ENCODE measurements at places on chromosomes 3 and 15. TPM values are rescaled to one million over a fixed set of nuclear protein-coding genes. Genes with fewer than 3 reads are reported as not detected.

CPLX3 gene
- not detected for total RNA-seq

DNA sequence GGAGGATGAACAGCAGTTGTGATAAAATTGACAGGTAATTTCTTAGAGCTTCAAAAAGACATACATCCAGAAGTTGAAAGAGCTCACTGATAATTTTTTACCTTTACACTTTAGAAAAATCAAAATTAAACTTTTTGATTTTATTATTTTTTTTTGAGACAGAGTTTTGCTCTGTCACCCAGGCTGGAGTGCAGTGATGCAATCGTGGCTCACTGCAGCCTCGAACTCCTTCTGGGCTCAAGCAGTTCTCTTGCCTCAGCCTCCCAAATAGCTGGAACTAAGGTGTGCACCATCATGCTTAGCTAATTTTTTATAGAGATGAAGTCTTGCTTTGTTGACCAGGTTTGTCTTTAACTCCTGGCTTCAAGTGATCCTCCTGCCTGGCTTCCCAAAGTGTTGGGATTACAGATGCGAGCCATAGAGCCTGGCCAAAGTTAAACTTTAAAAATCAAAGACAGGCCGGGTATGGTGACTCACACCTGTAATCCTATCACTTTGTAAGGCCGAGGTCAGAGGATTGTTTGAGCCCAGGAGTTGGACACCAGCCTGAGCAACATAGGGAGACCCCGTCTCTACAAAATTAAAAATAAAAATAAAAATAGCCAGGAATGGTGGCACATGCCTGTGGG is 21.7 kb downstream of the PLA2G4F start:
- H3K4me3 ChIP-seq, result no peak overlapping the region
- H3K36me3 ChIP-seq, result no peaks in the 10 kb centered on the region
- H3K27me3 ChIP-seq, result no peaks in the 10 kb centered on the region
- H3K27ac ChIP-seq, result no peak overlapping the region

DNA sequence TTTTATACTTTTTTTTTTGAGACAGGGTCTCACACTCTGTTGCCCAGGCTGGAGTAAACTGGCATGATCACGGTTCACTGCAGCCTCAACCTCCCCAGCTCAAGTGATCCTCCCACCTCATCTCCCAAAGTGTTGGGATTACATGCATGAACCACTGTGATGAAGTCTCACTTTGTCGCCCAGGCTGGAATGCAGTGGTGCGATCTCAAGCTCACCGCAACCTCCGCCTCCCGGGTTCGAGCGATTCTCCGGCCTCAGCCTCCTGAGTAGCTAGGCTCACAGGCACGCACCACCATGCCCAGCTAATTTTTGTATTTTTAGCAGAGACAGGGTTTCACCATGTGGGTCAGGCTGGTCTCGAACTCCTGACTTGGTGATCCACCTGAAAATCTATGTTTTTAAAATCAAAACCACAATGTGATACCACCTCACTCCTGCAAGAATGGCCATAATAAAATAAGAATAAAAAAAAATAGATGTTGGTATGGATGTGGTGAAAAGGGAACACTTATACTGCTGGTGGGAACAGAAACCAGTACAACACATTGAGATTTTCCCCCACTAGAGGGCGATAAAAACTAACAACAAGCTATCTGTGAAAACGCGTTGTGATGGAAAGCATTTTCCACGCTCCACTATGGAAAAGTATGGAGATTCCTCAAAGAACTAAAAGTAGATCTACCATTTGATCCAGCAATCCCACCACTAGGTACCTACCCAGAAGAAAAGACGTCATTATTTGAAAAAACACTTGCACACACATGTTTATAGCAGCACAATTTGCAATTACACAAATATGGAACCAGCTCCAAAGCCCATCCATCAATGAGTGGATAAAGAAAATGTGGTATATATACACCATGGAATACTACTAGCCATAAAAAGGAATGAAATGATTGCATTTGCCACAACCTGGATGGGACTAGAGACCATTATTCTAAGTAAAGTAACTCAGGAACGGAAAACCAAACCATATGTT is 26.8 kb upstream of the OCA2 start:
- DNase-seq, result peak; percentile 74
- H3K4me1 ChIP-seq, result no peaks in the 10 kb centered on the region
- H3K27ac ChIP-seq, result no peak overlapping the region
- H3K27me3 ChIP-seq, result no peaks in the 10 kb centered on the region
- peaks cover 20% of the 10 kb centered on the region for H3K36me3 ChIP-seq

DNA sequence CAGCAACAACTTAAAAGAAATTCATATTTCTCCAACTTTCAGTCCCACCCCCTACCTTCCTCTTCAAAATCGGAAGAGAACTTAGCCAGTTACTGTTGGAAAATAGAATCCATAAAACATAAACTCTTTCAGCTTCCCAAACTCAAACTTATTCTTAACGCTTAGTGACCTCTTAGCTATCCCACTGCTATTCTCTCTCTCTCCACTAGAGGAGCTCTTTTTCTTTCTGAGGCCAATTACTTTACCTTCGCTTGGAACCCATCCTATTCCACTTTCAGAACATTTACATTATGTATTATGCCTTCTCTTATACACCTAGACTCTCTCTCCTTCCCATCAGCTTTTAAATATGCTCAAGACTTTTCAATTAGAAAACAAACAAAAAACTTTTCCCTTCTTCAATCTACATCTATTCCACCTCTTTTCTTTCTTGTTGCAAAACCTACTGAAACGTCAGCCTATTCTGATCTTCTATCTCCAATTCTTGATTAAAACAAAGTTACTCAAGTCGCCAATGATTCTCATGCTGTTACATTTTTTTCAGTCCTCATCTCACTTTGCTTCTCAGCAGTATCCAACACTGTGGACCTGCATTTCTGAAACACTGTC is 13.4 kb upstream of the GHSR start:
- no peak overlapping the region for H3K4me3 ChIP-seq
- H3K27ac ChIP-seq, result no peak overlapping the region
- H3K4me1 ChIP-seq, result no peaks in the 10 kb centered on the region
- no peaks in the 10 kb centered on the region for H3K36me3 ChIP-seq

SLC12A8 gene
- 11.7 TPM for total RNA-seq

DNA sequence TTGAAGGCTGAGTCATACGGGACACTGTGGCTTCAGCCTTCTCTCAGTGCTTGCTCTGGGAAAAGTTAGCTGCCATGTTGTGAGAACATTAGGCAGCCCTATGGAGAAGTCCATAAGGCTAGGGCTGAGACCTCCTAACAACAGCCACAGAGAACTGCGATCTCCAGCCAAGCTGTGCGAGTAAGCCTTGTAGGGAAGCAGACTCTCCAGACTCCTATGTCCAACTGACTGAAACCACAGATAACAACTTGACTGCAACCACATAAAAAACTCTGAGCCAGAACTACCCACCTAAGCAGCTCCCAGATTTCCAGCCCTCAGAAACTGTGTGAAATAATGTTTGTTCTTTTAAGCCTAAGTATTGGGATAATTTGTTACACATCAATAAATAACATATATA is 40.7 kb downstream of the DENND6A start:
- peaks cover 28% of the 10 kb centered on the region for H3K36me3 ChIP-seq
- H3K27me3 ChIP-seq, result no peaks in the 10 kb centered on the region
- no peak overlapping the region for H3K27ac ChIP-seq
- no peak for DNase-seq
- H3K4me1 ChIP-seq, result no peaks in the 10 kb centered on the region

- no peak for DNase-seq
- no peaks in the 10 kb centered on the region for H3K27me3 ChIP-seq
- peaks cover 10% of the 10 kb centered on the region for H3K36me3 ChIP-seq
Observed at GRCh38 chr15:76935620-76936019, 4.1 kb downstream of the RCN2 start.

GRCh38 chr15:80404057-80404760 is at the start of gene ARNT2:
TSS of gene ARNT2 (plus strand) at chr15:80404382. CDS start at chr15:80404516, 134 bp downstream.
- no peak for DNase-seq
- no peaks in the 10 kb centered on the region for H3K4me1 ChIP-seq
- H3K4me3 ChIP-seq, result no peak within 1 kb of the TSS

XIRP1 gene
- not detected for total RNA-seq

DNA sequence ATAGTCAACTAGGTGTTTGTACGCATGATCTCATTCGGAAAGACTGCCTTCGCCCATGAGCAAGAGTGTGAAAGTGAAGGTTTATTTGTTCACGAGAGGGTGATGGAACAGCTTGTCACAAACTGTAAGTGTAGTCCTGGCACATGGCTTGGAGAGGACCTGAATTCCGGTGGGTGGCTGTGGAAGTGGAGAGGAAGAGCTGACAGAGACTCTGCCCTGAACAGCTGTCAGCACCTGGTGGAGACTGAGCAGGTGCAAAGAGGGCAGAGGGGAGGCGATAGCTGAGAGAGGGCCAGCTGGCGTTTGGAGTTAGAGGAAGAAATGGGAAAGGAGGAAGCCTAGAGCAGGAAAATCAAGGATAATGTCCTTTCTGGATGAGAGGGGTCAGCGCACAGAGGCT is 155.7 kb downstream of the EEFSEC start:
- no peaks in the 10 kb centered on the region for H3K36me3 ChIP-seq
- H3K27ac ChIP-seq, result no peak overlapping the region
- DNase-seq, result no peak
- H3K4me1 ChIP-seq, result no peaks in the 10 kb centered on the region
- H3K4me3 ChIP-seq, result no peak overlapping the region

DNA sequence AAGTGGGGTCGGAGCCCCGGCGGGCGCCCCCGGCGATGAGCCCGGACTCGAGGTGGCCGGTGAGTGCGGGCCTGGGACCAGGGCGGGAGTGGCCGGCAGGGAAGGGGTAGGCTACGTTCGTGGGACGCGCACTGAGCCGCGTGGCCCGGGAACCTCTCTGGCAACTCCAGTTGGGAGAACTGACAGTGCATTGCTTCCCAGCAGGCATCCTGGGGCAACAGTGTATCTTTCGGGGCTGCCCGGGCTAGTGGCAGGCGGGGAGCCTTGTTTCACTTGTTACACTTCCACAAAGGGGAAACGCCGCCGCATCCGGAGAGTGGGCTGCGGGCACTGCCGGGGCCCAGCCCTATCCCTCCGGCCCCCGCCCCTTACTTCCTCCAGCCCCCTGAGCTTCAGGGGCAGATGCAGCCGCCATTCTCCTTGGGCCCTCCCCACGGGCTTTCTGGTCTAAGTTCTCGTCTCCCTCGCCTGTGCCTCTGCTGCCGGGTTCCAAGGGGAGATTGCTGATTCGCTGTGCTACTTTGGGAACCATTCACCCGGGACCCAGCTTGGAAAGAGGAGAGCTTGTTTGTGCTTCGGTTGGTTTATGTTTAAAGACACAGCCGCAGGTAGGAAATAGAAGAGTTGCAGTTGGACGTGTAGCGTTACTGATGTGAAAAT is 675 bp downstream of the BRPF1 start:
- H3K4me3 ChIP-seq, result peak overlapping the region; percentile 89
- no peak for DNase-seq
- no peaks in the 10 kb centered on the region for H3K27me3 ChIP-seq
- peaks cover 23% of the 10 kb centered on the region for H3K36me3 ChIP-seq

CA12 gene
- total RNA-seq, result 19.8 TPM

STXBP5L gene
- total RNA-seq, result not detected

RETNLB gene
- total RNA-seq, result not detected

ST8SIA2 gene
- total RNA-seq, result not detected
